ENCODE measurements at places on chromosomes 2 and 18. TPM values are rescaled to one million over a fixed set of nuclear protein-coding genes. Genes with fewer than 3 reads are reported as not detected.

DNA sequence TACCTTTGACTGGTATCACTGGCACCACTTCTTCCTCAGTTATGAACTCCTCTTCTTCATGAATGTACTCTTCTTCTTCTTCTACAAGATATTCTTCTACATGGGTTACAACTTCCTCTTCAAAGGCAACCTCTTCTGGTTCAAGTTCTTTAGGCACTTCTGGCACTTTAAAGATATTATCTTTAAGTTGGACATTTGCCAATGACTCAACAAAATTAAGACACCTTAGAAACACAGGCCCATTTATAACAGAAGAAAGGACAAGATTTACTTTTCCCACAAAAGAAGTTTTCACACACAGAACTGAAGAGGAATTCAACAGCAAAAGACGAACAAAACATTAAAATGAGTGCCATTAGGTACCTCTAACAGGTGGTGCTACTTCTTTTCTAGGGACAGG is 127.3 kb downstream of the TTN start:
- DNase-seq = no peak

GRCh38 chr2:49858657-49859056 is 704.3 kb upstream of the FSHR start:
- no peak for DNase-seq

FLACC1 gene
- total RNA-seq = 0.74 TPM

IL1RL2 gene
- 5.2 TPM for total RNA-seq

- no peak for DNase-seq
These were observed 33.3 kb downstream of the RBMS1 start for GRCh38 chr2:160460333-160460731.

DNA sequence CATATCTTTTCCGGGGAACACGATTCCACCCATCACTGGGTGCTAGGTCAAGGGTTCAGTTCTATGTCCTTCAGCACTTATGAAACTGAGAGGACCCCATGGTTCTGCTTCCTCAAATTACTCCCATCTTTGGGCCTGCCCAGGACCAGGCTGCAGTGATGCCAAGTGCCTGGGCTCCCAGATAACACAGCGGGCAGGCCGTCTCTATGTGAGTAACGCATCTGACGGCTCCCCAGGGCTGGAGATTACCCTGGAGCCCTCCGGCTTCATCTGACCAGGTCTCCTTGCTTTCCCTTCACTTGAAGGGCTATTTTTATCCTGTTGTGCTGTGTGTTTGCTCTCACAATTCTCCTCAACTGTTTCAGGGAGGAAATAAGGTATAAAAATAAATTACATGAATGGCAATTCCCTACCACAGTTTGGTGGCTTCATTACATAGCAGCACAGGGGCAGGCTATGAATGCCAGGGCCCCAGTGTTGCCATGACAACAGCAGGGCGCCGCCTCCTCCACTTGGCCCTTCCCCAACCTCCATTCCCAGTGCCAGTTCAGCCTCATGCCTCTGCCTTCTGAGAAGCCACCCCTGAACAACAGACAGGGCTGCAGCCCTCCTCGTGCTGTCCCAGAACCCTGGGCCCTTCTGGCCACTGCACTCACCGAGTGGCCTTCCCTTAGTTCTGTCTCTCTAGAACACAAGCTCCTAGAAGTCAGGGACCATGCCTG is 25.4 kb upstream of the TMEM131 start:
- DNase-seq = no peak

- no peak for DNase-seq
These were observed 514 bp downstream of the BCL2L11 start for GRCh38 chr2:111121028-111121827.

GRCh38 chr2:164920430-164920829 is 34.9 kb downstream of the SLC38A11 start:
- no peak for DNase-seq

RGPD4 gene
- total RNA-seq = not detected

DNA sequence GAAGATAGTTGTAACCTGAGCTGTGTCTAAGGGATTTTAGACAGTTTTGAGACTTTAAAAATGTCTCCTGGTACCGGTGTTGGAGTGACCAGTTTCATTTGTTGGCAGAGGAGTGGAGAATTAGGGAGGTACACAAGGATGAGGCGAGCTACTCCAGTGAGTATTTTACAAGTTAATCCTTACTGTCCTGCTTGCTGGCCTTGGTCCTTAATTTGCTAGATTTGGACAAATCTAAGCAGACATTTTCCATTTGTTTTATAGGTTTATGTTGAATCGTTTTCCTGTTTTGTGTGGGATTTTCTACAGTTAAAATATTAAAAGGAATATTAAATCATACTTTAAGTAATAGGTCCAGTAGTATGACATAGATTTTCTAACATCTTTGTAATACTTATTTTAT is 101.8 kb downstream of the ZNF407 start:
- DNase-seq = no peak

- DNase-seq = no peak
These were observed 7.2 kb upstream of the HNMT start for GRCh38 chr2:137957033-137957432.

PTH2R gene
- total RNA-seq = not detected

DNA sequence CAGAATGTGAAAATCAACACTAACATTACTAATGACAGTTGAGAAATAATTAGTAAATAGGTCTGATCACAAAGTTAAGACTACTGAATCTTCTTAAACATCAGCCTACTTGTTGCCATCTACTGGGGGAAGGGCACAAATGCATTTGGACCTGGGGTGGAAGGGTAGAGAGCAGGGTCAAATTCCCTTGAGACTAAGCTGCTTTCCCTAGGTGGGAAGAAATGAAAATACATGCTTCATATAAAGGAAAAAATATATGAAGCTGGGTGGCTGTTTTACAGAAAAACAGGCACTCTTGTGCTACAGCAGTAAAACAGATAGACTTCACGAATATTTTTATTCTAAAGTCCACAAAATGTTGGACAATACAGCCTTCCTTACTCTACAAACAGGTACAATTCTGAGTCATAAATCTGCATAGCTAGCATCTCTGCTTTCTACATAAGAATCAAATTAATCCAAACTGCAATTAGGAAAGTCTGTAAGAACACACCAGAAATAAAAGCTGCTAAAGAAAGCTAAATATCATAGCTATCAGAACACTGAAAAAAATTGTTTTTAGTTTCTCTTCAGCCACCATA is 10.9 kb downstream of the TRIP12 start:
- DNase-seq = no peak

ZEB2 gene
- total RNA-seq = 63.6 TPM

SULT1C4 gene
- total RNA-seq = 8.8 TPM

KATNAL2 gene
- total RNA-seq = 5.2 TPM

DNA sequence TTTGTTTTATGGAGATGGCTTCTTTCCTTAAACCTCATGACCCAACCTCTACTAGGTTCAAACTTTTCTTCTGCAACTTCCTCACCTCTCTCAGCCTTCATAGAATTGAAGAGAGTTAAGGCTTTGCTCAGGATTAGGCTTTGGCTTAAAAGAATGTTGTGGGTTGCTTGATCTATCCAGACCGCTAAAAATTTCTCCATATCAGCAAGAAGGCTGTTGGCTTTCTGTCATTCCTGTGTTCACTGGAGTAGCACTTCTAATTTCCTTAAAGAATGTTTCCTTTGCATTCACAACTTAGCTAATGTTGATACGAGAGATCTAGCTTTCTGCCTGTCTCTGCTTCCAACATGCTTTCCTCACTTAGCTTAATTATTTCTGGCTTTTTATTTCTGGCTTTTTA is 58.1 kb upstream of the KYNU start:
- no peak for DNase-seq

DBI gene
- 117 TPM for total RNA-seq

WDFY1 gene
- 44.2 TPM for total RNA-seq

PRKRA gene
- total RNA-seq = 79.3 TPM

DNA sequence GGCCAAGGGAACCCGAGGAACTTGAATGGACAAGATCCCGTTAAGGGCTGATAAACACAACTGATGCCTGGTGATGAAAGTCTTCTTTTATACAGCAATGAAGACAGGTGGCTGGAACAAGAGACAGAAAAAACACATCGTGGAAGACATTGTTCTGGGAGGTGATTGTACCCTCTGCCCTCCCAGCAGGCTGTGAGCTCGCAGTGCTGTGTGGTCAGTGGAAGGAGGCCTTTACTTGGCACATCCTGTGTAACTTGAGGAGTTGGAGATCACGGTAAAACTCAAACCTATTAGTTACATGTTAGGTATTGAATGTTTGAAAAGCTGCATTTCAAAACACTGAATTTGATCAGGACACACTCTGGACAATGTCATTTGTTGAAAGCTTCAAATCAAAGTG is 249.9 kb upstream of the EPAS1 start:
- no peak for DNase-seq

TUBA3E gene
- total RNA-seq = not detected

DNA sequence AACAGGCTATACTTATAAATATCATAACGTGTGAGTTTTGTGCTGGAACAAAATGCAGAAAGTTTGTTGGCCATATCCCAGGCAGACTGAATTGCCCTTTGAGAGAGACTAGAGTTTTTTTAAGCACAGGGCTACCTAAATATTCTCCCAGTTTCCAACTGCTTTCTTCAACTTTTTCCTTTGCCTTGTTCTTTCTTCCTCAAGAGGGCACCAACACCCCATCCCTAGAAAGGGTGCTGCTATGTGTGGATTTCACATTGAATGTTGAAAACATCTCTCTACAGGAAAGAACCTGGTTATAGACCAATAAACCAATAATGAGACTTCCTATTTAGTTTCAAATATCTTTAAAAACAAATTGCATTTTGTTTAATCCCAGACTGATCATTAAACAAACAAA is 87.9 kb downstream of the ICOS start:
- no peak for DNase-seq

DNA sequence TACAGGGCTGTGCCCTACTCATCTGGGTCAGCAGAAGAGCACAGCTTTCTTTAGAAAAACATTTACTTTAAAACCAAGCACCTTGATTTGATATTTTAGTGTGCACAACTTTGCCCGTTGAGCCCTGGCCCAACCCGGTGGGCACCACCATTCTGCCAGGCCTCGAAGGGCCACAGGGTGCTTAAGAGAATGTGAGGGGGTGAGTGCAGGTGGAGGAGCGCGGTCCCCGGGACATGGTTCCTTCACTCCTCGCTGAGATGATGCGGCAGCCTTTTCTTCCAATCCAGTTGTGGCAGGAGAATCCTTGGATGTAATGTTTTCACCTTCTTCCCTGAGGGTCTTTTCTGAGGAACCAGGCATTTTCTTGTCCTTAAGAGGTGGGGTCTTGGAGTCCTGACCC is 119.0 kb downstream of the RPIA start:
- no peak for DNase-seq

CFAP221 gene
- 3.9 TPM for total RNA-seq

CCDC102B gene
- total RNA-seq = 6.4 TPM

DNA sequence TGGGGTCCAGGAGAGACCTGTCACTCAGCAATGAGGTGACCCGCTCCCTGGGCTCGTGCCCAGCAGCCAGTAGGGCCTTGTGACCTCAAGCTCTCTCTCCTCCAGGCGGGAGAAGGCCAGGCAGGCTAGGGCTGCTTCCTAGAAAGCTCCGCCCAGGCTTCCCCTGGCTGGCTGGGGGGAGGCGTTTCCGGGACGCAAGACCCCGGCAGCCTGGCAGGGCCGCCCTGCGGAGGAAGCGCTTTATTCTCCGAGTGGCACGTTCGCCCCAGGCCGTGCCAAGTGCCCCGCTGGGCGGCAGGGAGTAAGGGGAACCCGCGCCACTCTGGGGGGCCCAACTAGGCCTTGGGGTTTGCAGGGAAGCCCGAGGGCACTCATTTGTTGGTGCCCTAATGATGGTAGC is 21.2 kb upstream of the EPAS1 start:
- no peak for DNase-seq

GRCh38 chr2:62966991-62967390 is 83.6 kb upstream of the OTX1 start:
- DNase-seq = no peak

FAM237A gene
- total RNA-seq = not detected

- no peak for DNase-seq
These were observed 32.0 kb upstream of the TMEM18 start for GRCh38 chr2:709138-709765.

- no peak for DNase-seq
These were observed 44.2 kb downstream of the LCLAT1 start for GRCh38 chr2:30491225-30491624.

- DNase-seq = no peak
These were observed 104.7 kb upstream of the STPG4 start for GRCh38 chr2:47259829-47260228.

DNA sequence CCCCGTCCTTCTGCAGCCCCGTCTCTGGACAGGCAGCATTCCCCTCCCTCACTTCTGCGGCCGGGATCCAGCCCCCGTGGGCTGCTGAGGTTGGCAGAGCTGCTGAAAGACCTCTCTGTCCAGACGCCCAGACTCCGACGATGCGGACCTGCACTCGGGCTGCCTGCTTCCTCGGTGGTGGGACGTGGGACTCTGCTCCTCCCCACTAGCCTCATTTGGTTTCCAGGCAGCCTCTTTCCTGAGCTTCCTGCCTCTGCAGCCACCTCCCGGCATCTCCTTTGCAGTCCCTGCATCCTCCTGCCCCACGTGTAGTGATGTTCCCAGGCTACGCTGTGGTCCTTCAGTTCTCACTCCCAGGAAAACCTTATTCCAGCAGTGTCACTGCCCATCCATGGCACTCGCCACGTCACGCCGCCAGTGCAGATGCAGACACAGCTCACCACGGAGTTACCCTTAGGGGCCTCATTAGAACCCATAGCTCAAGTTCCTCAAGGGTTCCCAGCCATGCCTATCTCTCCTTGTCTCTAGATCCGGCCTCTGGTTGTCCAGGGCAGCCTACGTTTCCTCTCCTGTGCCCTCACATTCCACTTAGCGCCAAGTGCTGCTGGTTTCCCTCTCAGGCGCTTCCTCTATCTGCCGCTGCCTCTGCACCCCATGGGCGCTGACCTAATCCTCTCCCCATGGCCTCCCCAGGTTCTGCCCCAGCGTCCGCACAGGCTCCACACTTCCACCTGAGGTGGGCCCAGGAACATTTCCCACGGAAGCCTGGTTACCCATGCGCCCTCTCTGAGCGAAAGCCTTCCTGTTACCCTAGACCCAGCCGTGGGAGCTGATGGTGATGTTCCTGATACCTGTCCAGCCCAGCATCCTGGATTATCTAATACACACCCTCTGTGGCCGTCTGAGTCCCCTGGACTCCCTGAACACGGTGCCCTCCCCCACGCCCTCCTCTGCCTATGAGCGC is 318.3 kb upstream of the MYT1L start:
- no peak for DNase-seq

DNA sequence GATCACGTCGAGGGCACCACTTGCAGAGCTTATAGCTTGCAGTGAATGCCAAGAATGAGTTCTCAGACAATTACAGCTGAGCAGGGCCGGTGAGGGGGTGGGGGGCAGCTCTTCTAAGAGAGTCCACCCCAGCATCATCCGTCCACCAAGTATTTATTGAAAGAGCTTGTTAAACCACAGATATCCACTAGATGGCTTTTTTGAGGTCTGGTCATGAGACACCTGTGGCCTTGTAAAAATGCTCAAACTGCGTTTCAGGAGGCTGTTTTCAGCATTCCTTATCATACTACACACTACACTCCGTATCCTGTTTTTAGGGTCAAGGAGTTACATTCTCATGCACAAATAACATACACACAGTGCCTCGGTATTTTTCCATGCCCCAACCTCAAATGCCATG is 51.5 kb downstream of the DNAJC10 start:
- DNase-seq = no peak

All from vagina (tissue), 2 donors.